Thoracic aorta (tissue), 2 donors: ENCODE measurements at places on chromosomes 3 and 15.
A peak's percentile ranks its signal among the peaks of the same experiment; 100 is the strongest.

DNA sequence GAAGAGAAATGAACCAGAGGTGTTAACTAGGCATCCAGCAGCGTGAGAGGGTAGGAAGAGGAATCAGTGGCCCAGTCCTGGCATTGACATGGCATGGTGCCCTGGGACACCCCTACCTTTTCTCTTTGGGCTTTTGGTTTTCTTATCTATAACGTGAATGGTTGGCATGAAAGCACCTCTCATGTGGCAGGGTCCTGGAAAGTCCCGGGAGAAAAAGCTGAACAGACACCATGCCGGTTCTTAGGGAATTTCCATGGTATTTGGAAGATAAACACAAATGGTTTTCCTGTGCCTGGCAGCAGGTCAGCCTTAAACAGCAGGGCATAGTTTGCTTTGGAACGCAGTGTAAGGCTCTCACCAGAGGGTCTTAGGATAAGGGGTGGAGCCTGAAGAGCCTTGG lies 15.4 kb downstream of the ARNT2 start:
- DNase-seq: no peak

DNA sequence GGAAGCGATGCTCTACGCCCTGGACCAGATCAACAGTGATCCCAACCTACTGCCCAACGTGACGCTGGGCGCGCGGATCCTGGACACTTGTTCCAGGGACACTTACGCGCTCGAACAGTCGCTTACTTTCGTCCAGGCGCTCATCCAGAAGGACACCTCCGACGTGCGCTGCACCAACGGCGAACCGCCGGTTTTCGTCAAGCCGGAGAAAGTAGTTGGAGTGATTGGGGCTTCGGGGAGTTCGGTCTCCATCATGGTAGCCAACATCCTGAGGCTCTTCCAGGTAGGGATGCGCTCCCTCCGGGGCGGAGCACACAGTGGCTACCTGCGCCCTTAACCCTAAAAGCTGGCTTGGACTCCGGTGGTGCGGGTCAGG lies 698 bp downstream of the GRM7 start:
- DNase-seq: no peak

GRCh38 chr3:56188201-56188600 lies 280.1 kb downstream of the ERC2 start:
- no peak for DNase-seq

DNA sequence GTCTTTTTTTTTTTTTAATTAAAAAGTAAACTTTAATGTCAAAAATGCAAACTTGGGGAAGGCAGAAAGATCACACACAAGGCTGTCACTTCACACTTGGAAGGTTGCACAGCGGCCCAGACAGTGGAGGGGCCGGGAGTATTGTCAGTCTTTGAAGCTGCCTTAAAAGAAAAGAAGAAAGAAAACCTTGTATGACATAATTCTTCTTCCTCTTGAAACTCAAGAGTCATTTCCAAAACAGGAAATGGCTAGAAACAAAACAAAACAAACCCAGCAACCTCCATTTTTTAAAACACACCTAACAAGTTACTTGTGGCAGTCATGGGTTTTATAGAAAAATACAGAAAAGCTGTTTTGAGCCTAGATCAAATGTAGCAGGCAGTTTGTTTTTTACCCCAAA lies 68.1 kb upstream of the MAGI1 start:
- no peak for DNase-seq

GRCh38 chr3:14278265-14278798 lies 99.7 kb downstream of the LSM3 start:
- no peak for DNase-seq

- DNase-seq: no peak
Measured at GRCh38 chr3:20669184-20669583, 483.2 kb upstream of the SGO1 start.

DNA sequence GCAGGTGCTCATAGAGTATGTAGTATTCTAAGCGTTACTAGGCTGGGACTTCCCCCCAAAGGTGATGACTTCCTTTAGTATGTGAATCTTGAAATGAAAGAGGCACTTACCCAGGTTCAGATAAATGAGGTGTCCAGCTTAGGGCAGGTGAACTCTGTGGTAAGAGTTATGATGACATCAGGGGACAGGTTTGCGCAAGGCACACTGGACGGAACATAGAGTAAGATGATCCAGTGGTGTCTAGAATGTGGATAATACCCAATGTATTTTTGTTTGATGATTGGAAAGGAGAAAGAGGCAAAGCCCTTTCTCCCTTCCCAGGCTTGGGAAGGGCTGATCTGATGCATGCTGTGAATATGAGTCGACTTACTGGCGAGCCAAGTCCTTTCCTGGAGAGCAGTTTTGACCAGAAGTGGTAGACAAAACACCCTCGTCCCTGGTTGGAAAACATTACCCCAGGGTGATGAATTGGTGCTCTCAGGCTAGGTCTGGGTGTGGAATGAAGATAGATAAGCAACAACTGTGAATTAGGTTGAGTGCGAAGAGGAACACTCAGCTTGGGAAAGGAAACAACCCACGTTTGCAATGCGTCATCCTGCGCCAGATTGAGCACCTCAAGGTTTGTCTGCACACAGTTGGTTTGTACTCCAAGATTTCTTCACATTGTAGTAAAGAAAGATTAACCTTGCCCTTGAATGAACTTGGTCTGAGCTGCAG lies 124.2 kb downstream of the GHSR start:
- DNase-seq: peak; percentile 44

DNA sequence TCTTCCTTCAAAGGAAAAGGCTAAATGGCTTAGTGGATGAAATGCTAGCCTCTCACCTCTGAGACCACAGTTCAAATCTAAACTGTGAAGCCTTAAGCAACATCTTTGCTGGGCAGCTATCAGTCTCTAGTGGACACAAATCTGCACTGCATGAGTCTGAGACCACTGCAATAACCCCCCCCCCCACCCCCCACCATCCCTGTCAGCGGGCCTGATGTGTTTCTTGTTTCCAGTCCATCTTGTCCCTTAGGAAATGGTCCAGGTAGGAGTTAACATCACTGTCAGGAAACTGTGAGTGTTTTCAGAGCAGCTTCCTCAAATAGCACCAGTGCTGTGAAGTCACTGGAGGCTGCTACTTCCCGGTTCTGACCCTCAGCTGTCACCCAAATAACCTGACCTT lies 140.6 kb upstream of the TMCO5A start:
- no peak for DNase-seq

GRCh38 chr3:24162929-24163328 lies 217.8 kb downstream of the NR1D2 start:
- no peak for DNase-seq

DNA sequence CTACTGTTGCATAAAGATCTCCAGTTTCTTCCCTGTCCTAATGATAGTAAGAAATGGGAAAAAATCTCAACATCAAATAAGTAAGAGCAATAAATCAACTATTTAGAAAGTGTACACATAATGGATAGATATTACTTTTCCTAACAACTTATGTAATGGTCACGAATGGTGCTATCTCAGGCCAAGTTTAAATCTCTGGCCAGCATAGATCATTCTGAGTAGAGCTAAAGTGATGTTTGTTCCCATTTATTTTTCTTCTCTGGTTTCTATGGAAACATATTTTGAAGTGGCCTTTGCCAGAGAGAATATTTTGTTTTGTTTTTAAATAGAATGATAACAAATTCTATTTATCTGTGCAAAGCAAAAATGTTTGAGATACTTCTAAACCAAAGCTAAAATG lies 249.7 kb upstream of the TTC14 start:
- no peak for DNase-seq

DNA sequence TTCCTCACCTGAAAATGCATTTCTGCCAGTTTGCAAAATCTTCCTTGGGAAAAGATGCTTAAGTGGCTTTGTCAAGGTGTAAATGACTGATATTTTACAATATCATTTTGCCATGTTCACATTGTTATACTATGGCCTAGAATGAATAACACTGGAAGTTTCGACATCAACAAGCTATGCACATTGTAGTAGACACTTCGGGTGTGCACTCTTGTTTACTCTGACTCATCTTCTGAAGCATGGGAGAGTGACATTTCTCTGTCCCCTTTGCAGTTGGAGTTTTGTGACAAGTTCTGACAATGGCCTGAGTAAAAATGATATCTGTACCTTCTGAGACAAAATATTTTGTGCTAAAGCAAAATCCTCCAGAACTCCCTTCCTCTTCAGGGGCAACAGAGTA lies 567.0 kb upstream of the RGMA start:
- DNase-seq: no peak

- DNase-seq: no peak
Measured at GRCh38 chr3:124611520-124611919, 118.7 kb upstream of the UMPS start.
